Left renal pelvis (tissue), 4 donors: ENCODE measurements at places on chromosomes 3 and 15. TPM values are rescaled to one million over a fixed set of nuclear protein-coding genes. Genes with fewer than 3 reads are reported as not detected.

Gene ACOX2
- 40.0 TPM for polyA plus RNA-seq

GRCh38 chr3:12222775-12223485 lies 64.2 kb upstream of the TIMP4 start:
- no peak for DNase-seq

GRCh38 chr15:58252586-58253323 lies 114.6 kb downstream of the AQP9 start:
- DNase-seq: no peak

DNA sequence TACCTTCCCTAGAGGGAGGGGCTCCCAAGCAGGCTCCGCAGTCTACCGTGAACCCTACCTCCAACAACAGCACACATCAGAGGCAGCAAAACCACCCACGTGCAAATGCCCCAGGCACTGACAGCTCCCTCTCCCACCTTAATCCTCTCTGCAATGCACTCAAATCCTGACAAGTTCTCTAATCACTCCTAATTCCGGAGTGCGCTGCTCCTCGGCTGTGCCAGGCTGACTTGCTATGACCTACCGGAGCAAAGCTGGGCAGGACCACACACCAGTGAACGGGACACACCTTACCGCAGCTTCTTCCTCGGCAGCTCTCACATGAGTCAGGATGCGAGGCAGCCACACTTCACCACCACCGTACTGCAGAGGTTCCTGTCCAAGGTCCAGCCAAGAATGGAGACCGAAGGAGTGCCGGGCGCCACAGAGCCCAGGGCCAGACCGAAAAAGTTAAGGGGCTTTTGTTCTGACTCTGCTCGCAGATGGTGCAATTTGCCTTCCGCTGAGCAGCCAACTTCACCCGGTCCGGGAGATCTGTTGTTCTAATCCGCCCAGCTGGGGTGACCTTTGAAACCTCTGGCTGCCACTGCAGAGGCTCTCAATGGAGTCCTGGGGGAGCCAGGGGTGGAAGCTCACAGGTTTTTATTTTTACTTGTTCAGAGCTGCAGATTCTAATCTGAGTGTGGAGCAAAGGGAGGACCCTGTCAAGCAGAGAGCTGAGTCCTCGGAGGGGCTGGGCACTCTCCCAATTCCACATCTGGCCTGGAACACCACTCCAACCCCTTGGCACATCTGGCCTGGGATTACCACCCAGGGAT lies 84.4 kb downstream of the MYLK start:
- no peak for DNase-seq

Gene SNTN
- not detected for polyA plus RNA-seq

GRCh38 chr3:27287052-27287451 lies 82.1 kb downstream of the NEK10 start:
- DNase-seq: no peak

DNA sequence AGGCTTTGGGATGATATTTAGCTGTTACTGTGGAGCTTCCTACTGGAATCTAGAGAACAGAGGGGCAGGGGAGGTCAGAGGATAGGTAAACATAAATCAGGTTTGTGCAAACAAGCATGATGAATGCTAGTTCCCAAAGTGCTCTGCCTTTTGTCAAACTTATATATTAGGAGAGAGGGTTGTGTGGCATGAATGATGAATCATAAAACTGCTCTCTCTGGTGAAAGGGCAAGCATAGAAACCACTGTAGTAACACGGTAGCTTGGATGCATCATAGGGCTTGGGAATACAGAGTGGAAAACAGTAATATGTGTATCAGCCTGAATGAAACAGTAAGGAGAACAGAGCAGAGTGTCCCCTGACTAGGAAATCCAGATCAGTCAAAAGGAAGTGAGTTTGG lies 486.7 kb downstream of the IL5RA start:
- no peak for DNase-seq

- DNase-seq: no peak
These were observed 304.4 kb downstream of the FGF12 start for GRCh38 chr3:192422997-192423342.

DNA sequence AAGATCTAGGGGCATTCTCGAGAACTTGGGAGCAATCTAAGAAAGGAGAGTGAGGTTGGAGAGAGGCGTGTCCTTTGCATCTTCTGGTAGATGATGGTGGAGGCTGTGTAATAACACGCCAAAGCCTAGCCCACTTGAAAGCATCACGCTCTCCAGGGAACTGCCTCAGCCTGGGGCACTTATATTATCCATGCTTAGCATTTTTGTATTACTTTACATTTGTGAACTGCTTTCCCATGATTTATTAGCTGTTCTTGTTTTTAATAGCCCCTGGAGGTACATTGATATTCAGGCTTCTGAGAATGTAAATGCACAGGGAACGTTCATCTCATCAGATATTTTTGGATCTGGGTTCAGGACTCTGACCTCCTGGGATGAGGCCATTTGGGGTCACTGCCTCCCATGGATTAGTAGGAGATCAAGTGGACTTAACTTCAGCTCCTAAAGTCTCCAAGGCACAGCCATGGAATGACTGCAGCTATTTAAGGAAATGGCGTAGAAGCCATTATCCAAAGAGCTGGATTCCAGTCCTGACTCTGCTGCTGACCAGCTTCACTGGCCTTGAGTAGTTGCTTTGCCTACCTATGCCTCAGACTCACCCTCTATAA lies 124.9 kb downstream of the LPP start:
- no peak for DNase-seq

Gene KCTD6
- 29.2 TPM for polyA plus RNA-seq

DNA sequence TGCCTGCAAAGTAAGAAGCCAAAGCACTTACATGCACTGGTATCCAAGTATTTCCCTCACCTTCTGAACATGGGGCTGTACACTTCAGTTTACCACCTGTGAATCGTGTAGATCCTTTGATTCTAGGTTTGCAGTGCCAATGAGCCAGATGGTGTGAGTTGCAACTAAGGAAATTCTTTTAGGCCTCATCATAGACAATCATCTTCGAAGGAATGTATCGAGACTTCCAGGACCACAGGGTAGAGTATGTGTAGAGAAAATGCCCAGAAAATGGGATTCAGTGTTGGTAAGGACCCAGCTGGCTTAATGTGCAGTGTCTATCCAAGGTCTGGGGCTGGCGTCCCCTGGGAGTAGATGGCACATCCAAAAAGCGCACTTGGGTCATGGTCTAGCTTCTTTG lies 323.2 kb upstream of the TPM1 start:
- DNase-seq: no peak

Gene CPEB1
- polyA plus RNA-seq: 1.7 TPM

- DNase-seq: no peak
These were observed 238.0 kb upstream of the CTNNB1 start for GRCh38 chr3:40961104-40961857.

DNA sequence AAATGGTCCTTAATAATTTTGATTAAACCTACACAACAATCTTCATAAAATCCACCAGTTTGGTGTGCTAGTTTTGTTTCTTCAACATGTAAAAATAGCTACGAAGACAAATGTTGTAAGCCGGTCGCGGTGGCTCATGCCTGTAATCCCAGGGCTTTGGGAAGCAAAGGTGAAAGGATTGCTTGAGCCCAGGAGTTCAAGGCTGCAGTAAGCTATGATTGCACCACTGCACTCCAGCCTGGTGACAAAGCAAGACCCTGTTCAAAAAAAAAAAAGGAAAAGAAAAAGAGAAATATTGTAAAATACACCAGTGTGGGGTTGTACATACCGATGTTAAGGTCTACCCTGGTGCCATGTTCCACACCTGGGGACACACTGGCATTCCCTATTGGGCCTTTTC lies 75.1 kb downstream of the LDHAL6B start:
- no peak for DNase-seq

DNA sequence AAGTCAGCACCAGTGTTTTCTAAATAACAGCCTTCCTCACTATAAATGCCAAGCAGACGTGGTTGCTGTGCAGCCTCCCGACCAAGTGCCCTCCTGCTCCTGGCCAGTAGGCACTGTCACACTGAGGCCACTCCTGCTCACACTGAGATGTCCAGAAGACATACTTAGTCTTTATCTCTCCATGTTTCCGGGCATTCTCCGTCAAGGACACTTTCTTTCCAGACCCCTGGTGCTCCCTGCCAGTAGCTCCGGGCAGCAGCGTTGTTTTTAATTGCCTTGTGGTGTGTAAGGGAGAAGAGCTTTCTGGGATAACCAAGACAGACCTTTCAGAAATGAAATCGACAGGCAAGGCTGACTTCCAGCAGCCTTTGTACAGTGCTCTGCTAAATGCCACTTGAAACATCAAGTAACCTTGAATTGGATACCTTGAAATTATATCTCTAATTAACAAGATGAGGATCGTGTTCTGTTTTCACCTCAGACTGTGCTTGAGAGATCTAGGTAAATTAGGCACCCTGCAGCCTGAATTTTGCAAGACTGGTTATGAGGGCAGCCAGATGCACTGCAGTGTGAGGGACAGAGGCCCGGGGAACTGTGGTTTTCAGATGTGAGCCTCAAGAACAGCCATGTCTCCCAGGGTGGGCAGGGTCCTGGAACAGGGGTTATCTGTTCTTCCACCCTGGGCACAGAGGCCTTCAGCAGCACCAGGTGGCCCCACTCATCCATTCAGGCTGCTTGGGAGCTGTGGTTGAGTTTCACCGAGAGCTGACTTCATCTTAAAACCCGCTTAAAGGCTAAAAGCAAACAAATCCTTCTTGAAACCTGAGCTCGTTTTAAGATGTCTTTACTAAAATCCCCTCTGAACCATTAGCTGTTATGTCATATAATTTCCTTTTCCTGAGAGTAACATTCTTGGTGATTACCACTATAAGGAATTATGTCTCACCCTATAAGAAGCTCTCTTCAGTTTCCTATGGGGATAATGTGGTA lies 105.5 kb upstream of the IL12A start:
- no peak for DNase-seq

GRCh38 chr15:25930931-25931330 lies 67.8 kb upstream of the ATP10A start:
- no peak for DNase-seq

Gene CCR1
- polyA plus RNA-seq: 2.6 TPM

- DNase-seq: no peak
These were observed 6.3 kb upstream of the CRTC3 start for GRCh38 chr15:90523373-90523772.

- no peak for DNase-seq
These were observed 55.0 kb downstream of the TMEM44 start for GRCh38 chr3:194577986-194578905.

Gene ATP8B4
- polyA plus RNA-seq: 3.2 TPM

GRCh38 chr3:126194713-126195305 lies 14.4 kb upstream of the ALDH1L1 start:
- no peak for DNase-seq

Gene HCN4
- 0.93 TPM for polyA plus RNA-seq

GRCh38 chr3:44323341-44323955 lies 15.1 kb upstream of the TCAIM start:
- no peak for DNase-seq

DNA sequence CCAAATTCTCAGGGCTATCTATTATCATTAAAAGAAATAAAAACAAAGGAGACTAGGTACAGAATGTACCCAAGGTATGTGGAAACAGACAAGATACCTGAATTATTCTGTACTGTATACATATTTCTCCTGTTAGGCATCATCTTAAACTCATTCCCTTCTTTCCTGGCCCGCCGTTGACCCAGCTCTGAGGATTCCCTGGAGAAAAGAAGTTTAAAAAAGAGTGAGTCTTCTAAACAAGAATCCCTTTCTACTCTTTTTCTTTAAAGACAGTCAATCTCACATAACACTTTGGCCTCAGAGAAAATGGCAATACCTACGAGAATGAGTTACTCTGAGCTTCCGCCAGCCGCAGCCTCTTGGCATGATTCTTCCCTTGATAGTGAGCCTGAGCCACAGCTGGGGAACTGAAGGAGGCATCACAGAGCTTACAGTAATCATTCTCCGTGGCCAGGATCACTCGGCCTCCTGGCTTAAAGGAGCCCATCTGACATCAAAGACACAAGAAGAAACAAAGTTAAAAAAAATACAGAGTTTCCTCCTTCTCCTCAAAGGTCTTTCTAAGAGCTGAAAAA lies 44.2 kb downstream of the ZMAT3 start:
- DNase-seq: no peak

DNA sequence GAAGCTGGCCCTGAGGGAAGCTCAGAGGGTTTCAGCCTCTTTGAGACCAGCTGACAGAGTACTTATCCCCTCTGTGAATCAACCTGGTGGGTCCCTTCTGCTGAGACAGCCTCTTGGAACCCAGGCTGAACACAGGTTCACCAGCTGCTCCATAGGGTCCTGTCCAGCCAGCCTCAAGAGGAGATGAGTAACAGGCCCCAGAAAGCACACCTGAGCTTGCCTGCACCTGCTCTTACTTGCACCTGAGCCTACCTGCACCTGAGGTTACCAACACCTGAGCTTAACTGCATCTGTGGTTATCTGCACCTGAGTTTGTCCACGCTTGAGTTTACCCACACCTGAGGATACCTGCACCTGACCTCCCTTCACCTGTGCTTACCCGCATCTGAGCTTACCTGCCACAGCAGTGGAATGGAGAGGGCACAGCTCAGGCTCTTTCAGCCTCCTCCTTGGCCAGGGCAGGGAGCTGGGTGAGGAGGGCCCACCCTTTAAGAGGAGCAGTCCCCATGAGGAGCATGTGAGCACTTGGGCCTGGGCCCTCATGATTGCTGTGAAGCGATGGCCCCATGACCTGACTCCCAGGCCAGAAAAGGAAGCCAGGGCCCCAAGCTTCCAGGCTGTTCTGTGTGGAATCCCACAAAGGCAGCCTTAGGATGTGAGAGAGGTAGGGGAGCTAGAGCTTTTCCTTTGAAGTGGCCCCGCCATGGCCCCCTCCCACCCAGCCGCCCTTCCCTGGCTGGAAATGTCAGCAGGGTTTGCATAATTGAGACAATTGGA lies at the start of gene TRPM1:
Gene TRPM1 (minus strand): TSS at position 464 of the 777 bp plus-strand sequence. CDS start 20,370 bp downstream, outside the sequence.
- DNase-seq: no peak

Gene APBA2
- 15.3 TPM for polyA plus RNA-seq

- DNase-seq: no peak
These were observed 43.7 kb upstream of the ZBTB20 start for GRCh38 chr3:115190747-115191146.

DNA sequence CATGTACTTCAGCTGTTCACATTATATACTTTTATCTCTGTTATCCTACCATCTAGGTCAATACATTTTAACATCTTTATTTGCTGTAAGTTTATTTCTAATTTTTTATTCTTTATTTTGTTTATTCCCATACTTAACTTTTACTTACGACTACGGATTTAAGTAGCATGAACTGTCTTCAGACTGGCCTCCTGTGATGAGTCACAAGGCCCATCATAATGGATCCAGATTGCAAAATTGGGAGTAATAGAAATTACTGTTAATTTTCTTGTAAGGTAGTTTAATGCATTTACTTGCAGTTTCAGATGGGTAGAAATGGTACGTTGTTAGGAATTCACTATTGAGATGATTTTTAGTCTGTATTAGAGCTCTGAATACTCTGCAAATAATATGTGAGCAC lies 45.9 kb downstream of the PPARG start:
- no peak for DNase-seq
